ENCODE measurements at places on chromosomes 6 and 20. TPM values are rescaled to one million over a fixed set of nuclear protein-coding genes. Genes with fewer than 3 reads are reported as not detected.

The EMILIN3 gene
- 9.4 TPM for polyA plus RNA-seq

The ARMH2 gene
- polyA plus RNA-seq, result 0.33 TPM

The CCN5 gene
- 0.50 TPM for polyA plus RNA-seq

The PACRG gene
- polyA plus RNA-seq, result 21.2 TPM
